ENCODE measurements at places on chromosomes 6 and 20.
A peak's percentile ranks its signal among the peaks of the same experiment; 100 is the strongest.

DNA sequence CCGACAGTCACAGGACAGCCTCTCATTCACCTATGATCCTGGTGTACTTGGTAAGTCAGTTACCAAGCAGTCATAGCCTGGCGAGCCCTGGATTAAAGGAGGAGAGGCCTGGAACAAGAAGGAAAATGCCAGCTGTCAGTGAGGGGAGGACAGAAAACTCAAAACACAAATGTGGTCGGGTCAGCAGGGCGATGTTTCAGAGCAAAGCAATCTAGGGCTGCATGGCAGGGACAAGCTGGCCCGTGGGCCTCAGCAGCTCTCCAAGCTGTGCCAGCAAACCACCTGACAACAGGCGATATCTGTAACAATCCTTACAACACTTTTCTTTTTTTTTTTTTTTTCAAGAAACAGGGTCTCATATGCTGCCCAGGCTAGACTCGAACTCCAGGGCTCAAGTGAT lies 40.3 kb downstream of the MGME1 start:
- no peak for DNase-seq

DNA sequence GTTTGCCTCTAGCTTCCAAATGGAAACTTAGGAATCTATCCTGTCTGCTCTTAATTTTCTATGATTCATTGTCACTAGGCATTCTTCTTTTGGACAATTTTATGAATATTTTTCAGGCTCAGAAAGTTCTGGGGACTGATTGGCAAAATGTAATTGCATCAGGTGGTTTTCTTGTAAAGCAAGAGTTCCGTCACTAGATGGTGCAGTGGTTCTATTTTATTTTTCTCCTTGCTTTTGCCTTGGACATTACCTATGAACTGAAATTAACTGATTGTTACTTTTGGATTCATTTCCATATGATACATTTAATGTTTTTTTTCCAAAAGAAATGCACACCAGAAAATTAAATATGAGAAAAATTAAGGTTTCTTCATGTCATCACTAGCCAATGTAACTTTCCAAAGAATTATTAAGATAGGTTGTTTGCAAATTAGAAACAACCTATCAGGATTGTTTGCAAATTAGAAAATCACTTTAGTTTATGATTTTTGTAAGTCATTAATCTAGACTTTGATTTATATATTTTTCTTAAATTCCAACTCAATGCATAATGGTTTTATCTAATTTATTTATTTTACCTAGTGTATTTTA lies 48.0 kb downstream of the TMEM170B start:
- DNase-seq: peak; percentile 76

GRCh38 chr6:98808541-98809210 lies 25.7 kb upstream of the POU3F2 start:
- peak; percentile 34 for DNase-seq

- DNase-seq: peak; percentile 83
These were observed 30.3 kb upstream of the POPDC3 start for GRCh38 chr6:105209950-105210706.

- peak; percentile 62 for DNase-seq
These were observed 88.9 kb upstream of the ECI2 start for GRCh38 chr6:4224067-4224978.

DNA sequence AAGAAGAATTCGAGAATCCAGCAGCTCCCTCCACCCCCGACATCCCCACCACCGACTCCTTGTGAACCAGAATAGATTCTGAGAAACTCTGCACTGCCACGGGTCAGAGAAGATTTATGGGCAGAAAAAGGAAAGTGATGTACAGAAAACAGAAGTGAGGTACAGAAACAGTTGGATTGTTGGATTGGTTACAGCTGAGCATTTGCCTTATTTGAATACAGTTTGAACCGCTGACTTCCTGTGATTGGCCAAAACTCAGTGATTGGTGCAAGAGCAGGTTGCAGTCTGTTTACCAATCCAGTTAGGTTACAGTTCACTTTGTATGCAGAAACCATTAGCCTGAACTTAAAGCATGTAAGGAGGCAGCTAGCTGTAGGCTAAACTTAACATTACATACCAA lies 131.2 kb upstream of the HDDC2 start:
- DNase-seq: no peak

DNA sequence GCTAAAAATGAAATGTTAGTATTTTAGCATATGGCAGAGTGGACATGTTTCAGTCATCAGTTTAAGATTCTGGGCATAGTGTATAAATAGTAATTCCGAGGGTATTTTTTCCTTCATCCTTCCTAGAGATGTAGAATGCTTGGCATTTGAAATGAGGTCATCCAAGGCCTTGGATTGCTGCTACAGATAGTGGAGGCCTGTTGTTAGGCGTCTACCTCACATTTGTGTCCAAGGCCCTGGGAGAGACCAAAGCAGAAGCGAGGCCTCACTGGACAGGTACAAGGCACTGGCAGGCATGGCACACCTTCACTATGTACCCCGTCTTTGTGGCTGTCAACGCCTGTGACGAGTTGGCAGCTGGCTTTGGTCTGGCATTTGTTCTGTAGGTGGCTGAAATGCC lies 58.0 kb downstream of the DTD1 start:
- DNase-seq: no peak

DNA sequence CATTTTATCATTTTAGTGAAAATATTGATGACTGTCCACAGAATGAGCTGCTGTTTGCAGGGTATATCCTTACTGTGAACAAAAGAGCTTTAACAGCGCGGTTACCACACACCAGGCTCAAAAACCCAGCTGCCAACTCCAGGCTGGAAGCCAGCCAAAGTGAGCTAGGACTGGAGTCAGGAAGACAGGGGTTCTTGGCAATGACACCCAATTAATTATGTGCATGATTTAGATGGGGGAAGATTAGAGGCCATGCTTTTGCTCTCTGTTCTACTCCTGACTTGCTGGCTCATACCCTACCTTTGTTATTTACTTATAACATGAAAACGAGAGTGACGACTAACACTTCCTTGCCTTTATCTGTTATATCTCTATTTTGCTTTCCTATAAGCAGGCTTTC lies 128.9 kb upstream of the SHLD1 start:
- peak; percentile 40 for DNase-seq

- DNase-seq: no peak
These were observed 3.0 kb downstream of the GABRR1 start for GRCh38 chr6:89214197-89214596.

GRCh38 chr6:128069188-128069587 lies 168.3 kb upstream of the THEMIS start:
- peak; percentile 67 for DNase-seq

DNA sequence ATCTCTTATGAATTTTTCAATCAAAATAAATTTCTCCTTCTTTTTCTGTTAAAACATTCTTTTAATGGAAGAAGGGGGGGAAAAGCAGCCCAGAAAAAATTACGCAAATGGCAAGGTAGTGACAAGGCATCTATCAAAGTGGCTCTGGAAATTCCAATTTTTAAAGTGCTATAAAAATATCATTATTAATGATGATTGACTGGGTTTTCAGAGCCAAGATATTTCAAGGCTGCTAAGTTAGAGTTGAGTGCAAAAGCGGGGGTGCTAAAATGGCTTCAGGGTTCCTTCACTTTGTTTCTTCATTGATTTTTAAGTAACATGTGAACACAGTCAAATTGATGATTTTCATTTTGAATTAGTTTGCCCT lies 171.6 kb upstream of the CITED2 start:
- DNase-seq: no peak

DNA sequence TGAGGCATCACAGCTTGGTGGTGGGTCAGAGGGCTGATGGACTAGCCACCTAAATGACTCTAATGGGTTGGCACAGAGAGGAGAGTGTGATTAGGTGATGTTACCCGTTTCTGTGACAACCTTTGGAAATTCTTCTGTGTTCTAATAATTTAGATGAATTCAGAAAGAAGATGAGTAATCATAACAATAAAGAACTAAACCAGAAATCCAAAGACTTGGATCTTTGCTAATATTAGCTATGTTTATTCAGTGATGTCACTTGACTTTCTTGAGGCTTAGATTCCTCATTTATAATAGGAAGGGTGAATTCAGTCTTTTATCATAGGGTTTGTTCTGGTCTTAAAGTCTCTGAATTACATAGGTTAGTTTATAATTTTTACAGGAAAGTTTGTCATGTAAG lies 19.9 kb downstream of the CRYBG1 start:
- DNase-seq: no peak

- DNase-seq: no peak
These were observed 98.5 kb downstream of the SSR1 start for GRCh38 chr6:7214468-7214867.

DNA sequence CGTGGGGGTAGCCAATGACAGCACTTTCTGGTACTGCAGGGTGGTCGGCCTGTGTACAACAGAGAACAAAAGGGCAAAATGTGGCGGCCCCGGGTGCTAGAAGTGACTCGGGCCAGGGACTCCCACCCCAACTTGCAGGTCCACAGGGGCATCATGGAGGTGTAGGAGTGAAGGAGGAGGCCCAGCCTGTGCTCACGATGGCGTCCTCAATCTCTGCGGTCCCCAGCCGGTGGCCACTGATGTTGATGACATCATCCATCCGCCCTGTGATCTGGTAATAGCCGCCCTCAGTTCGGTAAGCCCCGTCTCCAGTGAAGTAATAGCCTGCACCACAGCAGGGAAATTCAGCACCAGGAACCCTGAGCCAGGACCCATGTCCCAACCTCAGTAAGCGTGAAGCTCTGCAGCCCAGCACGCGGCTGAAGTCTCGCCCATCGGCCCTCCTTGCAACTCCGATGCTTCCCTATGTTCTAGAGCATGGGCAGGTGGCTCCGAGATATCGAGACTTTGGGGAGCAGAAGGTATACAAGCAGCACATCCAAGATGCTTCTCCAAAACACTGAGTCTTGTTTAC lies 20.2 kb upstream of the APMAP start:
- no peak for DNase-seq

- no peak for DNase-seq
These were observed 2.8 kb upstream of the CALHM4 start for GRCh38 chr6:116550796-116551195.

- DNase-seq: no peak
These were observed 2.6 kb downstream of the VGLL2 start for GRCh38 chr6:117267766-117268534.

DNA sequence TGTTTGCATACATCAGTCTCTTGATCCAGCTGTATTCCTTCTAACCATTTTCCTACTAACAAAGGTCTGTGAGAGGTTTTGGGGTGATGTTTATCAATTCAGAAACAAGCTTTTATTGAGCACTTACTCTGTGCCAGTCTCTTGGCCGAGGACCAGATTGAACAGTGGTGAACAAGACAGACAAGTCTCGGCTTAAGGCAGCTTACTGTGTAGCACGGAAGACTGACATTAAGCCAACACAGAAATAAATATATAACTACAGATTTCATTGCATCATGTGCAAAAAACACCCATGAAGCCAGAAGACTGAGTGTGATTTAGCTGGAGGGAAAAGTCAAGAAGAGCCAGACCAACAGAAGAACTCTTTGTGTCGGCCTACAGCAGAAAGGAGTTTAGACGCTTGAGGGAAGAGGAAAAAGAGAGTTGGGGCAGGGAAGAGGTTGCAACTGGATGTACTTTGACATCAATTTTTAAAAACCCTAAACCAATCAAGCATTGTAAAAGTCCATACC lies 549.6 kb upstream of the CITED2 start:
- DNase-seq: no peak

DNA sequence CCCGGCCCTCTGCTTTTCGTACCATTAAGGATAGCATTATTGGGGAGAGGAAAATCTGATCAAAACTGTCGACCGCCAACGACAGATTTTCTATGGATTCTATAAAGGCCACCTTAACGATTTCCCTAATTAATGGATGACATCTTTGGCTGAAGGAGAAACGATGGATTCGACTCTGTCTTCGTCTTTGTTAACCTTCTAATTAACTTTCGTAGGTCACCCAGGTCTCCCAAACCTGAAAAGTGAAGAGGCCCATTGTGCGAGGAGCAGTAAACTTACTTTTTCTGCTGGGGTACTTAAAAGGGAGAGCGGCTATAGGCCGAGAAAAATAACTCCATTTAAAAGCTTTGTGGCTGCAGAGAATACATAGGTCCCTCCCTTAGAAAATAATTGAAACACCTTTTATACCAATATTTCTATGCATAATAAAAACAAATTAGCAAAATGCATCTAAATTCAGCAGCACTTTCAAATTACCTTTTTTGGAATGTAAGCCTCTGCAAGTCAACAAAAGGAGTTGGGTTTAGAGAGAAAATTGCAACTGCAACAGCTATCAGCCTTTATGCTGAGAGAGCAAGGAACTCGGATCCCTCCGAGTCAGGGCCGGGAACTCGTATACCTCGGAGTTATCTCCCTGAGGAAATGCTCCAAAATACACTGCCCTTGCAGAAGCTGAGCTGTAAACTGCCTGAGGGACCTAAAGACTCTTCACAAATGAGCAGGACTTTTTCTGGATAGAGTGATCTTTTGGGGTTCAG lies 31.4 kb upstream of the NR2E1 start:
- no peak for DNase-seq

DNA sequence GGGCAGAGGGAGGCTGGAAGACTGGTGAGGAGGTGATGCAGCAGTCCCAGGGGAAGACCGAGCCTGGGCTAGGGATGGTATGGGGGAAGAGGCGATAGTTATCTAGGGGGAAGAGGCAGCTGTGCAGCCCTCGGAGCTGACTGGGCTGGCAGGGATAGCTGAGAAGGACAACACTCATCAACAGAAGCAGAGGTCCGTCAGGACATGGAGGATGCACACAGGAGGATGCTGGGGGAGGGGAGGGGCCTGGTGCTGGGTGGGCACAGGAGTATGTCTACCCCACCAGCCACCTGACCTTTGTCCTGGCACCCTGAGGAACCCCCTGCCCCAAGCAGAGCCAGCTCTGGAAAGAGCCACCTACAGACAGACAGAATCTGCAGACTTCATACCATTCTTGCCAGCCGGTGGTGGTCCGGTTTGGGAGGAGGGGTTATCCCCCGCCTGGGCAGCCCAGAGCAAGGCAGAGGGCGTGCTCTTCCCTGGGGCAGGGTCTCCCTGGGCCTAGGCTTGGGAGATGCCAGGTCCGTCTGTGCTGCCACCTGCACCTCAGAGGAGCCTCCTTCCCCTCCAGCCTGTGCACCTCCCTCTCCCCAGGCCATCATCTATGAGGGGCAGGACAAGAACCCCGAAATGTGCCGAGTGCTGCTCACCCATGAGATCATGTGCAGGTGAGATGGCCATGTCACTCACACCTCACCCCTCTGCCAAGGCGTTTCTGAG lies 14.9 kb downstream of the EBF4 start:
- no peak for DNase-seq

- DNase-seq: no peak
These were observed 13.6 kb downstream of the BRPF3 start for GRCh38 chr6:36210182-36210581.

GRCh38 chr20:53364646-53365045 lies 229.0 kb downstream of the ZNF217 start:
- DNase-seq: no peak

DNA sequence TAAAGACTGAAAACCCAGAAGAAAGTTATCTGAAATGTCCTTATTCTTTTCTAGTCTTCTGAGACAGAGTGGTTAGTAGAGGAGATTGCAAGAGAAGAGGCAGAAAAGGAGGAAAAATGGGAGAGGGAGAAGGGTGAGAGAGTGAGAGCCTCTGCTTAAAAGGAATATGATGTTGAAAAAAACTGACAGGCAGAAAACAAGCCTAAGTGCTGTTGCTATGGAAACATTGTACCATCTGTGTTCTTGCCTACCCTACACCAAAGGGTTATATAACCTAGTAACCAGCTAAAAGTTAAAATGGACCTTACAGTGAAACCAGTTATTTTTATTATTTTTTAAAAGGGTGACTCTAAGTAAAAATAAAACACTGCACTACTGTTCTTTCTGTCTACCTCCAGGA lies 28.3 kb upstream of the SH3BGRL2 start:
- DNase-seq: no peak

GRCh38 chr6:136378888-136379287 lies 89.2 kb upstream of the BCLAF1 start:
- DNase-seq: no peak
